ENCODE measurements at places on chromosomes 7 and 10.
A peak's percentile ranks its signal among the peaks of the same experiment; 100 is the strongest.

- DNase-seq, result no peak
Measured at GRCh38 chr10:44253769-44254462, 131.0 kb downstream of the CXCL12 start.

GRCh38 chr10:50469288-50469687 lies 154.5 kb downstream of the SGMS1 start:
- no peak for DNase-seq

DNA sequence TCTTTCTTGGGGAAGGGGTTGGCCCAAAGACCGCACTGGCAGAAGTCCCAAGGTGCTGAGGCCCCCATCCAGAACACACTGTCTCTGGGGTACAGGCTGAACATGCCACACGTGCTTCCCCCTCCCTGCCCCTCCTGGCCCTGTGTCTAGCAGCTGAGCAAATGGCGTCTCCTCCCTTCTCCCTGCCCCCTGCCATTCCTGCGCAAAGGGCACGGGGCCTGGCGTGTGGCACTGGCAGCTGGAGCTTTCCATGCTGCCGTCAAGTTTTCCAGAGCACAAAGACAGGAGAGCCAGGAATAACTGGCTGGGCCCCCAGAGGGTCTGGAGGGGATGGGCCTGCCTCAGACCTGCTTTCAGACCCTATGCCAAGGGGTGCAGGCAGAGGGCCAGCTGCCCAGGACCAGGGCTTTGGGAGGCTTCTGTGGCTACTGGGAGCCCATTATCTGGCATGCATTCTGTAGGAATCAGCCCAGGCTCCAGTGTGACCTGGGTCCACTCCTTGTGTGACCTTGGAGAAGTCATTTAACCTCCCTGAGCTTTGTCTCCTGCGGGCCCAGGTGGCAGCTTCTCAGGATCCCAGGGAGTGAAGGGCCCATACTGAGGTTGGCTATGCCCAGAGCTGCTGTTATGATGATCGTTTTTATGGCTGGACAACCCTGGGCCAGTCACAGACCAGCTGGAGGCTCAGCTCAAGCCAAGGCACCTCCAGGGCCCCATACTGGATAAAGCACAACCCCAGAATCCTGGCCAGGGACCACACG lies 710 bp upstream of the LDB3 start:
- no peak for DNase-seq

DNA sequence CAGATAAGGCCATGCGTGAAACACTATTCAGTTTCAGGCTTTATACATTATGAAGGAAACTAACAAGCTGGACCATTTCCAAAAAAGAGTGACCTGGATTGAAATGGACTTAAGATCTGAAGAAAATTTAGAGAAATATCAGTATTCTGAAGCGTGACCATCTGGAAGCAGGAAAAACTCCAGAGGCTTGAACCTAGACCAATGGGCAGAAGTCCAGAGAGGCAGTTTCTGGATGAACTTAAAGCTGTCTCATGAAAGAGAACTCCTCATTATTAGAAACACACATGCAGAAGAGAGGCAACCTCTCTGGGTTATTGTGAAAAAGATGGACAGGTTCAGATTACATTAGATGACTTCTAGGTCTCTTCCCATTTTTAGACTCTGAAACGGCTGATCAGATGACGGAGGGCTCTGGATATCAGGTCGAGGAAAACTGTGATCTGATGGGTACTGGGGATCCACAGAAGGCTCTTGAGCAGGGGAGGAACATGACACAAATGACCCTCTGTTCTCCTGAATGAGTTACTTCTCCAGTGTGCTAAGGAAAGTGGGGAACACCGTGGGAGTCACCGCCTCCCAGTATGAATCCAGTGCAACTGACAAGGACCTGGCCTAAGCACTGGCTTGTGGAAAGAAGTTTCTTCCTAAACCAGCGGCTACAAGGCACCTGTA lies 116.5 kb downstream of the SPDYE5 start:
- DNase-seq, result no peak

GRCh38 chr7:30069096-30069867 lies 41.1 kb downstream of the PLEKHA8 start:
- DNase-seq, result no peak

GRCh38 chr7:100079024-100079560 lies 2.4 kb downstream of the ZNF3 start:
- no peak for DNase-seq

- DNase-seq, result peak; percentile 45
Measured at GRCh38 chr7:22725585-22725984, 1.4 kb upstream of the IL6 start.

DNA sequence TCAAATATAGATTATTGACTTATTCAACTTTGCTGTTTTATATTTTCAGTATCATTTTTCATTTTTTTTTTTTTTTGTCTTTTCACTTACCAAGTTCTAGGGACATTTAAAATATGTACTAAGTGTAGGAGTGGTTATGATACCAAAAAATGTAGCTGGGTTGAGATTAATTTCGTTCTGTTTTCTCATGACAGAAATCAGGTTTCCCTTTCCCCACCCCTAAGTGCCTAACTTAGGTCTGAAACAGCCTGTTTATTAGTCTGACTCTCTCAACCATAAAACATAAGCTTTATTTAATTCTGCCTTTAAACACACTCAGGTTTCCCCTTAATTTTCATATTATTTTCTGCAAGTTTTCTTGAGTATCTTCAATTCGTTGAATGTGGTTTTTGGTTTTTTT lies 22.1 kb downstream of the TMEM106B start:
- no peak for DNase-seq

DNA sequence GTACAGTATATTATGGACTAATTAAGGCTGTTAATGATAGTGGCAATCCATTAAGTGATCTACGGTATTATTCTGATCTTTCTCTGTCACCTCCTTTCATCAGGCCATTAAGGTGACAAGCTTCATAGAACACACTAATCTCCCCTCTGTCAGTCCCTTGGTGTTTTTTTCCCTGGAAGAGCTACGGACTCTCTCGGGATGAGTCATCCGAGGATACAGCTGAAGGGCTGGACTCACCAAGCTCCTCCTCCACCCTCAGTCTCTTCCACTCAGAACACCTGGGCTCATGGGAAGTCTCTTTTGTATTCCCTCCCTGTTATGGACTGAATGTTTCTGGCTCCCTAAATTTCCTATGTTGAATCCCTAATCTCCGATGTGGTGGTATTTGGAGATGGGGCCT lies 69.8 kb upstream of the PLXNA4 start:
- no peak for DNase-seq

- DNase-seq, result no peak
Measured at GRCh38 chr10:132972149-132972985, 30.0 kb upstream of the CFAP46 start.

DNA sequence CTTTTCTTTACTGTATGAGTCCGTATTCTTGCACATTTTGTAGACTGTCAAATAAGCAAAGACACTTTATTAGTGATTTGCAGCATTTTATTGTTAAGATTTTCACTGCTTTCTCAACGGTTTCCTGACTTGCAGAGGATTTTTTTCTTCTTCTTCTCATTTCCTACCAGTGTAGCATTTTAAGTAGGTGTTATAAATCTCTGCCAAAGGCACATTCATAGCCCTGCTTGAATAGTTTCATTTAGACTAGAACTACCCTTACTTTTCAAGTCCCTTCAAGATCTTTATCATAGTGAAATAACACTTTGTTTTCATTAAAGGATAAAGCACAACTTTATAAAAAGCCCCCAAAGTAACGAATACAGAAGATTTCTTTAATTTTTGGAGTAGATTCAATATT lies 271.4 kb downstream of the TSPAN12 start:
- DNase-seq, result no peak

DNA sequence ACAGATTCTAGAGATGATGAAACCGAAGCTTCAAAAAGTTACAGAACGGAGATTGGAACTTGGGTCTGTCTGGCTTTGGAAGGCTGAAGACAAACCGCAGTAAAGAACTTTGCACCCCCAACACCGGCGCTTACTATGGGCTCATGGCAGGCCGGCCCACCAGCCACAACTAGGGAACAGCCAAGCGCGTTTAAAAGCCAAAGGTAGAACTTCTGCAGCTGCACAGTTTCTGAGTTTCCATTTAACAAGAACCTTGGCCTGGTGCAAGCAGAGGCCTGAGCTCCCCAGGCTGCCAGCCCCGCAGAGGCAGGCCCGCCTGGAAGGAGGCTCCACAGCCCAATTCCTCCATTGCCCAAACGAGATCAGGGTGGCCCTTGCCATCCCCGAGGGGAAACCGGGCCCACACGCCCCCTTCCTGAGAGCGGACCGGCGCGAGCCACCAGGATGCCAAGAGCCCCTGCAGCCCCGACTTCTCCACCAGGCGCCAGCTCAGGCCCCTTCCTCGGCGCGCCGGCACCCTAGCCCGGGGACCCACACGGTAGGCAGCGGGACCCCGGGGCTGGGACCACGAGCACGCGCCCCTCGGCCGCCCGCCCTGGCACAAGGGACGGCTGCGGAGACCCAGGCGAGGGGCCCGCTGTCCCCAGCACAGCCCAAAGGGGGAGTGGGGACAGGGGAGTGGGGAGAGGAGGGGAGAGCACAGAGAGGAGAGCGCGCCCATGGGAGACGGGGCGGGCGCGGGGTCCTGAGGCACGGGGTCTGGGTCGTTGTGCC lies 566 bp downstream of the MAD1L1 start:
- no peak for DNase-seq

DNA sequence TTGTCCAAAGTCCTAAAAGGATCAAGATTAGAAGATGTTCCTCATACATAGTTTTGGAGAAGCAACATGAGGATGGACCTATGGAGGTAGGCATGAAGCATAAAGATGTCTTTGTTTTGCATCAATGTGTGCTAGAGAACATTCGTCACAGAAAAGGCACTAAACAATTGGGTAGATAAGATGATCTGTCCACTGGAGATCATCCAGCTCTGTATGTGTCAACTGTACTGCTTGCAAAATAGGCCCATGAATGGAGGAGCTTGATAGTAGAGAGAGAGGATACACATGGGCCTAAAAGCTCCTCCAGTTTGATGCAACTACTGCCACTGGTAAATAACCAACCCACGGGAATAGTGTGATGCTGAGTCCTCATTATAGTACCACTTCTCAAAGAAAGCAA lies 286.4 kb upstream of the HGF start:
- DNase-seq, result no peak

- no peak for DNase-seq
Measured at GRCh38 chr10:49791100-49791499, 29.0 kb upstream of the OGDHL start.

DNA sequence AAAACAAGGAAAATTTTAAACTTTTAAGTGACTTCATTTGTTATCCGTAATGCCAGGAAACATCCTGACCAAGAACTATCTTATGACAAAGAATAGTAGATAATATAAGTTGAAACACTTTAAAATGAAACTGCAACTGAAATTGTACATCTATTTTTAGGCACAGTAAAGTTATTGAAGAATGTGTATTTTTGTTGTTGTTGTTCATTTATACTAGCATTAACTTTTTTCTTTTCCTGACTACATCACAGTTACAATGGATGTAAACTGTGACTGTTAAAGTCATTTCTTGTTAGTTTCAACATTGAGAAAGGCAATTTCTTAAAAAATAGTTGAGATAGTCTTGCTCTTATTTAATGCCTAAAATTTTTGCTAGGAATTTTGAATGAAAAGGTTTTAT lies 2.6 kb downstream of the CPED1 start:
- no peak for DNase-seq

- DNase-seq, result no peak
Measured at GRCh38 chr10:12667052-12667451, 317.7 kb downstream of the CAMK1D start.

DNA sequence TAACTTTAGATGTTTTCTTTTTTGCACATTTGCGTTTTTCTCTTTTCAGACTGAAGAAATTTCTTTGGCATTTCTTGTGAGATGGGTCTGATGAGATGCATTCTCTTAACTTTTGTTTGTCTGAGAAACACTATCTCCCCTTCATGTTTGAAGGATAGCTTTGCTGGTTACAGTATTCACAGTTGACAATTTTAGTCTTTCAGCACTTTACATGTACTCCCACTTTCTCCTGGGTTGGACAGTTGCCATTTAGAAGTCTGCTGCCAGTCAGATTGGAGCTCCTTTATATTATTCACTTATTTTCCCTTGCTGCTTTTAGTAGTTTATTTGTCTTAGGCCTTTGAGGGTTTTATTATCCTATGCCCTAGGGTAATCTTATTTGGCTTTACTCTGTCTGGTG lies 67.3 kb upstream of the VOPP1 start:
- DNase-seq, result no peak

GRCh38 chr7:129615018-129615417 lies 3.5 kb downstream of the NRF1 start:
- DNase-seq, result peak; percentile 62

- DNase-seq, result no peak
Measured at GRCh38 chr7:96452146-96452545, 130.2 kb upstream of the SLC25A13 start.

- peak; percentile 61 for DNase-seq
Measured at GRCh38 chr10:62225362-62225761, 43.3 kb downstream of the RTKN2 start.

GRCh38 chr7:5694221-5694754 lies 87.2 kb downstream of the RNF216 start:
- no peak for DNase-seq

- DNase-seq, result no peak
Measured at GRCh38 chr7:120991581-120991980, 3.1 kb downstream of the CPED1 start.

DNA sequence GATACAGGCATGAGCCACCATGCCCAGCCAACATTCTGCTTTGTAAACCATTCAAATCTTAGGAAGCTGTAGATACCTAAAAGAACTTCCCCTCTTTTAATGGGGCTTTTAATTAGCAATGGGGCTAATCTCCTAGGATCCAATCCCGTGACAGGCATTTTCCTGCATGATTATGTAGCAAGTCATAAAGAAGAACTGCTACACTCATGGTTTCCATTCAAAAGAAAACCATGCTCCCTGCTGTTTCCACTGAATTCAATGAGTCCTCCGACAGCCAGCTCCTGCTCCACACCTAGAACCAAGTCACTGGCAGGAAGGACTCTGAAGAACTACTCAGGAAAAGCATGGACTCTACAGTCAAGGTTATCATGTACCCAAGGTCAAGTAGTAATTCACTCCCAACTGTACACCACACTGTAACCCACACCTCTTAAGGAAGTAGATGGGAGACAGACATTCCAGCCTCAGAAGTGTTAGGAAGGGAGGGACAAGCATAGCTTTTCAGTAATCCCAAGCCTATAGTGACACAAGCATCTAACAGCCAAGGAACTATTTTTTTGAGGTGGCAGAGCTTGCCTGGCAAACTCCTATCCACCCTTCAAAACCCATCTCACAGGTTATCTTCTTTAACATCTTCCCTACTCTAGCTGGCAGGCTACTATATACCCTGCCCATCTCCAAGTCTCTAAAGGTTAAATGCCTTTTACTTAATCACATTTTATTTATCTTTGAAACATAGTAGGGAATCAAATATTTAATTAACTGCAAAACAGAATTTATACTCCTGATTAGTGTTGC lies 47.5 kb downstream of the CTBP2 start:
- DNase-seq, result no peak

GRCh38 chr10:117743509-117743908 lies 201.0 kb downstream of the EMX2 start:
- no peak for DNase-seq

GRCh38 chr10:42578019-42578418 lies 60.4 kb downstream of the ZNF33B start:
- no peak for DNase-seq

- no peak for DNase-seq
Measured at GRCh38 chr10:129135624-129136023, 331.4 kb upstream of the MGMT start.

- DNase-seq, result no peak
Measured at GRCh38 chr10:62015994-62016393, 114.5 kb downstream of the ARID5B start.

- peak; percentile 2 for DNase-seq
Measured at GRCh38 chr10:70494966-70495365, 16.4 kb downstream of the PALD1 start.

All from activated CD4-positive, alpha-beta T cell treated with anti-CD3 and anti-CD28 coated beads, Interleukin-2, Interleukin-4, amounts not matched to agents 100 ng/mL and 50 ng/mL, durations not matched to agents 16 hours and 8 hours (primary cell).